Body of pancreas (tissue), 4 donors: ENCODE measurements at places on chromosomes 4 and X.

GRCh38 chr4:12933760-12934221 is 550.3 kb downstream of the RAB28 start:
- H3K36me3 ChIP-seq: no peaks in the 10 kb centered on the region
- no peak overlapping the region for H3K27ac ChIP-seq
- no peaks in the 10 kb centered on the region for H3K27me3 ChIP-seq

- H3K27ac ChIP-seq: peak overlapping the region; percentile 16
- no peaks in the 10 kb centered on the region for H3K27me3 ChIP-seq
- H3K4me3 ChIP-seq: no peak overlapping the region
- no peaks in the 10 kb centered on the region for H3K36me3 ChIP-seq
- DNase-seq: no peak
These were observed 20.4 kb downstream of the DOK7 start for GRCh38 chr4:3483471-3483921.

- no peaks in the 10 kb centered on the region for H3K36me3 ChIP-seq
- no peak overlapping the region for H3K27ac ChIP-seq
- H3K4me1 ChIP-seq: no peaks in the 10 kb centered on the region
- H3K27me3 ChIP-seq: no peaks in the 10 kb centered on the region
These were observed 14.1 kb downstream of the GRK4 start for GRCh38 chr4:2977211-2978088.

GRCh38 chr4:66266035-66266434 is 595.7 kb upstream of the EPHA5 start:
- no peaks in the 10 kb centered on the region for H3K4me1 ChIP-seq
- no peaks in the 10 kb centered on the region for H3K27me3 ChIP-seq
- no peak for DNase-seq
- H3K36me3 ChIP-seq: no peaks in the 10 kb centered on the region

DNA sequence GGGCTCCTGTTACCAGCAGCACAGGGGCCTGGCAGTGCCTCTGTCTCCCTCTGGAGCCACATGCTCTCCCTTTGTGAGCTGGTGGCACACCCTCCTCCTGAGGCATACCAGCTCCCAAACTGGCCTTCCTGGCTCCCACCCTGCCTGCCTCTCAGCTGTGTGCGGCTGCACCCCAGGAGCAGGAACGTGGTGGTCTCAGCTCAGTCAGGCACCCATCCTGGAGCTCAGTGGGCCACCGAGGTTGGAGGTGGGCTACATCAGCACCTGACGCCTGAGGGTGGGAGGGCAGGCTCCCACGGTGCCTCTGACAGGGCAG is 85.9 kb upstream of the NKX1-1 start:
- no peaks in the 10 kb centered on the region for H3K27me3 ChIP-seq
- H3K27ac ChIP-seq: no peak overlapping the region
- peak; percentile 2 for DNase-seq
- H3K36me3 ChIP-seq: no peaks in the 10 kb centered on the region

- no peaks in the 10 kb centered on the region for H3K4me1 ChIP-seq
- no peak for DNase-seq
- no peak overlapping the region for H3K27ac ChIP-seq
- no peak overlapping the region for H3K4me3 ChIP-seq
- H3K36me3 ChIP-seq: no peaks in the 10 kb centered on the region
These were observed 8.2 kb downstream of the KLHL4 start for GRCh38 chrX:87525771-87526229.

GRCh38 chr4:89134775-89135319 is 23.5 kb downstream of the TIGD2 start:
- no peak for DNase-seq
- H3K4me3 ChIP-seq: no peak overlapping the region
- H3K27ac ChIP-seq: no peak overlapping the region
- no peaks in the 10 kb centered on the region for H3K4me1 ChIP-seq
- H3K36me3 ChIP-seq: no peaks in the 10 kb centered on the region
